ENCODE measurements at places on chromosomes 13 and 19.

- no peak for DNase-seq
These were observed 3.2 kb downstream of the STX10 start for GRCh38 chr19:13146763-13147563.

DNA sequence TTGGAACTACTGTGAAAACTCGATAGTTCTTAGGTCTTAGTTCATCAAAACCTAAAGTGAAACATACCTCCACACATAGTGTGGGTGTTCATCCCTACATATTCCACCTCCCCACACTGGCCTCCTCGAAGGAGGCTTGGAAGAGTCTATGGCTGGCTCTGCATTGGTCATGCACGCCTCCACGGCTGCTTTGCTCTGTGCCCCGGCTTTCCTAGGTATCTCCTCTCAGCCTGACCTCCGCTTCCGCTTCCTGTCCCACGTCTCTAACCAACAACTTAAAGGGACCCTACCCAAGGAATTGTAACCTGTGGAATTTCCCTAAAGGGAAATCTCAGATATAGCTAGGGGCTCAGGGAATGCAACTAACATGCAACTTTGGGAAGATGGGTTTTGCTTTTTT, 79.7 kb upstream of the MBNL2 start:
- peak; percentile 25 for DNase-seq

DNA sequence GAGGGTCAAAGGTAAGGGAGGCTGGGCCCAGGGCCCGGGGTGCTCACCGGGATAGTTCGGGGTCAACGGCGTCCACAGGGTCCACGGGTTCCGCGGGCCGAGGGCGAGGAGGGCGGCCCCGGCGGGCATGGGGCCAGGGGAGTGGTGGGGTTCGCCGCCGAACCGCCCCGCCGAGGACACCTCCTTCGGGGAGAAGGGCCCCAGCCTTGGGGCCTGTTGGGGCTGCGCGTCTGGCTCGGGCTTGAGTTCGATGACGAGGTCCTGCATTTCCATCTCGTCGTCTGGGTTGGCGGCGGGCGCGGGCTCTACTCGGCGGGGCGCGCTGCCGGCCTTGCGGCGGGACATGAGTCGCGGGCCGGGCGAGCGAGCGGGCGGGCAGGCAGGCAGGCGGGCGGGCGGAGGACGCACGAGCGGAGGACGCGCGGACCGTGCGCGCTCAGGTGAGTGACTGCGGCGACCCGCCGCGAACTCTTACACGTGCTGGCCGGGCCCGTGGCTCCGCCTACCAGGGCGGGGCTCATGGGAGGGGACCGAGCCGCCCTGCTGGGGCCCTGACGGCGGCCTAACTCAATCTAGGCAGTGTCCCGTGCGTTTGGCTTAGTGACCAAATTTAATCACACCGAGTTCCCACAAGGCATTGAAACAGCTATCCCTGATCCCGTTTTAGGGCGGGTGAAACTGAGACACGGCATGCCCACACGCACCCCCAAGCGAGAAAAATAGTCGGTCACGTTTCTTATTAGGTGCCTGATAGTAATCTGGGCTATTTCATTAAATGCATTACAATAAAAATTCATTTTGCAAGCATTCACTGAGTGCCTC, at the start of gene ZNF296:
Gene ZNF296, minus strand, starts transcription at position 450 of the 822 bp plus-strand sequence. Its CDS starts 105 bp downstream, at position 345.
- peak; percentile 80 for DNase-seq

DNA sequence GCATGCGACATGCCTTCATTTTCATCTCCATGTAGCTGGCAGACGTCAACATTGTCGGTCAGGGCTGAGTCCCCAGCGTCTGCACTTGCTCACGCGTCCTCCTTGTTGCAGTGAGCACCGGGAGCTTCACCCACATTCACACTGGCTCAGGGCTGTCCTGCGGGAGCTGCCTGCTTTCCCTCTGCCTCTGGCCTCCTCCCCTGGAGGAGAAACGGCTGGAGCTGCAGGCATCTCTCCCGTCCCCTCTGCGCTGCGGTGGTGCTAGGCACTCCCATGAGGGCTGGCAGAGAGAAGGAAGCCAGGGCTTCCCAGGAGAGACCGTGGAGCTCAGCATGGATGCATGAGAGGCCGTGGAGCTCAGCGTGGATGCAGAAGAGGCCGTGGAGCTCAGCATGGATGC, 18.4 kb upstream of the TMEM255B start:
- DNase-seq = no peak

GRCh38 chr19:46610413-46610775, 9.3 kb downstream of the CALM3 start:
- no peak for DNase-seq

GRCh38 chr13:114143806-114144605, 11.6 kb upstream of the RASA3 start:
- DNase-seq = no peak

DNA sequence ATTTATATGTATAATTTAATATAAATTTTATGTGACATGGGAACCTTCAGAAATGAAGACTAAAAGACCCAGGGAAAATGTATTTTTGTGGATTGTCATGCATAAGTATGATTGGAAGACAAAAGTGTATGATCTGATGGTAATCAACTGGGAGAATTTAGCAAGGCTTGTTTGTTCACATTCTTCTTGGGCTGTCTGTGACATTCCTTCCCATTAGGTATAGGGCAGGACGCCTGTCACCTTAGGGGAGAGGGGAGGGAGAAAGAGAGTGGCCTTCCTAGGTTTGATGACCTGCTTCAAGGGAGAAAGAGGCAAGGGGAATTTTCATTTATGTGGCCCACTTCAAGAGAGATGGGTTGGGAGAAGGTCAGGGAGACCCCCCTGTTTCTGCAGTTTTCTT, 22.4 kb downstream of the PIBF1 start:
- DNase-seq = no peak

- DNase-seq = no peak
These were observed 214.2 kb downstream of the DNAJC15 start for GRCh38 chr13:43237616-43238015.

DNA sequence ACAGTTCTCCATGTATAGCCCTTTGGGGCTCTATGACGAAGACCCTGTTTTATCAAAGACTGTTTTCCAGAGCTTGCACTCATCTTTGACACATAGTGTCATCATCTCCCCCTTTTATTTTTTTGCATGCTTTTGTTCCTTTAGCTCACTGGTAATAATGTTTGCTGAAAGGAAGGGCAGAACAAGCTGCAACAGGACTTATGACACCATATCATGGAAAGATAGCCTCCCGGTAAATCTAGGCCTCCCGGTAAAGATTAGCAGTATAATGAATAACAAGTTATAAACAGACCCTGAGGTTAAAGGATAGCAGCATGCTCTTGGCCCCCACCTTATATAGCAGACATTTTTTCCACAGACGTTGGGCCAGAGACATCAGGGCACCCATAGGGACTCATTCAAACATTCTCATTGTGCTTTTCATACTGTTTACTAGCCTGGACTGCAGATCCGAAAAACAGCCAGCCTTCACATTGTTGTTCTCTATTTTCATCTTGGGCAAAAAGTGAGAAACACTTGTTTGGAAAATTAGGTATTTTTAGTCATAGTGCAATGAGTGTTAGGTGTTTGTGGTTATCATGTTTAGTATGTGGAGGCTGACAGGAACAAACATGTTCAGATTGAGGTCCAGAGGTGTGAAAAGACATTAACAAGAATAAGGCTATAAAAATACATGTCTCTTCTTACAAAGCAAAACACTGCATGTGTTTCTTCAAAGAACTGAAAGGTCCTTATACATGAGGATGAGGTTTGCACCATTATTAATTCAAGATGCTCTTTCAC, 136.9 kb upstream of the SPRY2 start:
- no peak for DNase-seq

DNA sequence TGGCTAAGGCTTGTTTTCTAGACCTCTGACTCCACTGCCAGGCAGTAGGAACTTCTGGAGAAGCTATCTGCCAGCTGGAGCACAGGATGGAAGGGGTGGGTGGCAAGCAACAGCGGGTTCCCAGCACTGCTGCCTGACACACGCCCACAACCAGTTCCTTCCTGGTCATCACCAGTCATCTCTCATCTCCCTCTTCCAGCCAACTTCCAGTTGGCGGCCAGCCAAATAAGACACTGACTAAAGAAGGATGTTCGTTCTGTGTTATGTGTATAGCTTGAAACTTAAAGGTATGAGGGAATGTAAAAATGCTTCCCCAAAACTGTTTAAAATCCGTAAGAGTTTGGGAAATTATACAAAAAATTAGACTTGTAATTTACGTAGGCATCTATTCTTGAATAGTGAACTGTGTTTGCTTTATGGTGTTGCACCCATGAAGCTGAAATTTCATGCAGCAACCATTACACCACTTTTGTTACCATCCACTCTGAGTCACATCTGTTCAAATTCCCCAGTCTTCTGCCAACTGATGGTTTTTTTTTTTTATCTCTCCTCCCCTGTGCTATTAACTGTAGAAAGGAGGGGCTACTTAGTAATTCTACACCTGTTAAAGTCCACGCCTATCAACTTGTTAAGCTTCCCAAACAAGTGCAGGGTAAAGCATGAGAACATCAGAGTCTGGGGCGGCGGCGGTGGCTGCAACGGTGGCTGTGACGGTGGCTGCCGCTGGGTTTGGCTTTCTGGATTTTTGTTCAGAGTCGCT, 86.2 kb upstream of the FRY start:
- peak; percentile 83 for DNase-seq

DNA sequence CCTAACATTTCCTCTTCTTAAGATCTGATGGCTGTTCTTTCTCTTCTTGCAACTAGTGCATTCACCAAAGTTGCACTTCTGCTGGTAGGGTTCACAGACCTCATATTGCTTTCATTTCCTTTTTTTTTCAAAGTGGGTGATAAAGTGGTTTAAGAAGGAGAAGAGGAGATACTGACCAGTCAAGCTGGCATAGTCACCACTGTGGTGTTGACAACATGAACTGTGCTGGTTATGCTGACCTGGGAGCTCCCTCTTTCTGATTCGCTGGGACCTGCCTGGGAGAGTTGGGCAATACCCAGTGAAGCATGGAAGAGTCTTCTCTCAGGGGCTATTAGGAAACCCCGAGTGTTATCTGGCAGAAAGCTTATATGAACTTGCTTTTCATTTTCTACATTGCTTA, 222.9 kb downstream of the SLITRK5 start:
- DNase-seq = no peak

DNA sequence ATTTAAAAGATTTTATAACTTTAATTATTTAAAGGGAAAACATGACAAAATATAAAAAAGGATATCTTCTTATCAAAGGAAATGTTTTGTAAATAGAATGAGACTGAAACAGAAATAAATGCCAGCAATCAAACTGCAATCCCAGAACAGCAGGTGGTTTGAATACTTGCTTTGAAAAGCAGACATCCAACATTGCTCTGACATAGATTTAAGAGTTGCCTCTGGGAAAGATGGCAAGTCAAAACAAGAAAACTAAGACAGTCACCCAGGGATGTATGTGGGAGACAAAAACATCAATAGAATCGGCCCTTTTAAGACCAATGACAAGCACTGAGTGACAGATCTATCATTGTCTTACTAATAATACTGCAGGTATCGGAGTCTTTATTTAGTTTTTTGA, 789.7 kb upstream of the GPC6 start:
- DNase-seq = no peak

GRCh38 chr19:35055715-35056179, 14.2 kb downstream of the HPN start:
- no peak for DNase-seq

GRCh38 chr13:40238761-40239160, 427.7 kb downstream of the FOXO1 start:
- DNase-seq = no peak

GRCh38 chr19:6766357-6767080, 716 bp downstream of the SH2D3A start:
- DNase-seq = no peak

GRCh38 chr19:49906879-49907564, 10.3 kb upstream of the IL4I1 start:
- DNase-seq = no peak

DNA sequence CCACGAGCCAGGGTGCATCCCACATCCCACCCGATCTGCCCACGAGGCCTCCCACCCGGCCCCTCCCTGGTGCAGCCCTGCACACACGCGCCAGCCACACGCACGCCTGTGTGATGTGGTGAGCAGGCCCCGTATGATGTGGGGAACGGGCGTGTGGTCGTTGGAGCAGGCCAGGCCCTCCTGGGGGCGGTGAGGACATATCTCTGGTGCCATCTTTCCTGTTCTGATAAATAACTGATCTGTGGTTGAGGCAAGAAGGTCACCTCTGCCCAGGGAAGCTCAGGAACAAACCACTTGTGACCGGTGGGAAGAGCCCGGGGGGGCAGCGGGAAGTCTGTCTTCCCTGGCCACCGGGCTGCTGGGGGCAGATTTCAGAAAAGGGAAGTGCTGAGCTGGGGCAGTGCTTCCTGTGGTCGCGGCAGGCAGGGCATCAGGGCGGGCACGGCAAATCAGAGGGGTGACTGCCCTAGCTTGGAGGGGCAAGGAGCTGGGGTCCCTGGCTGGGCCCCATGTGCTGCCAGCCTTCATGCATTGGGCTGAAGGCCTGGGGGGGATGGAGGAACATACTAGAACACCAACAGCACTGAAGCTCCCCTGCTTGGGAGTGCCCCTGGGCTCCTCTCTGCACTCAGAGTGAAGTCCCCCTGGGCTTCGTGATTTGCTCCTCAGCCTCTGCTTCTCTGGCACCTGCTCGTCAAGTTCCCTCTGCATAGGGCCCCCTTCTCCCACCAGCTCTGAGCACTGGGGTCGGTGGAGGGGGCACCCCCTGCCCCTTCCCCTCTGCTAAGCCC, 35.2 kb upstream of the SLC7A10 start:
- DNase-seq = no peak

GRCh38 chr13:65892859-65893258, 1337.3 kb downstream of the PCDH9 start:
- DNase-seq = no peak

DNA sequence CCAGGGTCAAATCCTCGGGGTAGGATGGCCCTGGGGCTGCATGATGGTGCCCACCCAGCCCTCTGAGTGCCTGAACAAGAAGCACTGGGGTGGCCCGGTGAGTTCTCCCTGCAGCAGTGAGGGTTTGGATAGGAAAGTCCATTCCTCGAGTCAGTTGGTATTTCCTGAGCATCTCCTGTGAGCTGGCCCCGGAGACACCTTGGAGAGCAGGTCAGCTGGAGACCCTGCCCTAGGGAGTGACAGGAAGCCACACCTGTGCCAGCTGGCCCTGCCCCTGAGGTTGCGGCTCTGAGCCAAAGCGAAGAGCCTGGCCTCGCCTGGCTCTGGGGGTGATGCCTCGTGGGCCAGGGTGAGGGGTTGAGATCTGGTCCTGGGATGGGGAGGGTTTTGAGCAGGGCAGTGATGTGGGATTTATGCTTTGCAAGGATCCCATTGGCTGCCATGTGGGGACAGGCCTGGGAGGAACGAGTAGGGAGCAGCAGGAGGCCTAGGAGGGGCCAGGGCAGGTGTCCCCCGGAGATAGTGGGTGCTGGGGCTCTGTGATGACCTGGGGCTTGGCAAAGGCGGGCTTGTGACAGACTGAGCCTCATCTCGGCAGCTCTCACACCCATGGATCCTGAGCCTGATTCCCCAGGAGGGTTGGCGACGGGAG, 16.0 kb downstream of the CRTC1 start:
- DNase-seq = no peak

- DNase-seq = no peak
These were observed 1.3 kb upstream of the CRX start for GRCh38 chr19:47820410-47820809.

DNA sequence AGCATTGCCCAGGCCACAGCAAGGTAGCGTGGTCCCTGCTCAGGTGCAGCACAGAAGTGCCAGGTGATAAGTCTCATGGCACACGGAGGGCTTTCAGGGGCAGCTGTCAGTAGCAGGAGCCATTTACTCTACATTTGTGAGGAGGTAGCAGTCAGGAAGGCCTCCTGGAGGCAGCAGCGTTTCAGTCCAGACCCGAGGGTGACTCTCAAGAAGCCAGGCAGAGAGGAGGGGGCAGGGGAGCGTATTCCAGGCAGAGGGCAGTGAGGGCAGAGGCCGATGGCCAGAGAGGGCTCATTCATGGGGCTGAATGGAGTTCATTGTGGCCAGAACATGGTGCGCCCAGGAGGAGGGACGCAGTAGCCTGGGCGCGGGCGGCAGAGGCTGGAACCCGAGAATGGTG, 8.9 kb downstream of the PIAS4 start:
- no peak for DNase-seq
